Hematopoietic multipotent progenitor cell (in vitro differentiated cells): ENCODE measurements at places on chromosomes 13 and 19.

DNA sequence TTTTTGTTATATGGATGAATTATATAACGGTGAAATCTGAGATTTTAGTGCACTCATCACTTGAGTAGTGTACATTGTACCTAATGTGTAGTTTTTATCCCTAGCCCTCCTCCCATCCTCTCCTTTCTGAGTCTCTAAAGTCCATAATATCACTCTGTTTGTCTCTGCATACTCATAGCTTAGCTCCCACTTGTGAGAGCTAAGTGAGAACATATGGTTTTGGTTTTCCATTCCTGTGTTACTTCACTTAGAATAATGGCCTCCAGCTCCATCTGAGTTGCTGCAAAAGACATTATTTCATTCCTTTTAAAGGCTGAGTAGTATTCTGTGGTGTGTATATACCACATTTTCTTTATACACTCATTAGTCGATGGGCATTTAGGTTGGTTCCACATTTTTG, 94.0 kb downstream of the SLC10A2 start:
- DNase-seq, result no peak

- no peak for DNase-seq
Measured at GRCh38 chr19:10284065-10284959, 2.4 kb upstream of the ICAM4 start.

DNA sequence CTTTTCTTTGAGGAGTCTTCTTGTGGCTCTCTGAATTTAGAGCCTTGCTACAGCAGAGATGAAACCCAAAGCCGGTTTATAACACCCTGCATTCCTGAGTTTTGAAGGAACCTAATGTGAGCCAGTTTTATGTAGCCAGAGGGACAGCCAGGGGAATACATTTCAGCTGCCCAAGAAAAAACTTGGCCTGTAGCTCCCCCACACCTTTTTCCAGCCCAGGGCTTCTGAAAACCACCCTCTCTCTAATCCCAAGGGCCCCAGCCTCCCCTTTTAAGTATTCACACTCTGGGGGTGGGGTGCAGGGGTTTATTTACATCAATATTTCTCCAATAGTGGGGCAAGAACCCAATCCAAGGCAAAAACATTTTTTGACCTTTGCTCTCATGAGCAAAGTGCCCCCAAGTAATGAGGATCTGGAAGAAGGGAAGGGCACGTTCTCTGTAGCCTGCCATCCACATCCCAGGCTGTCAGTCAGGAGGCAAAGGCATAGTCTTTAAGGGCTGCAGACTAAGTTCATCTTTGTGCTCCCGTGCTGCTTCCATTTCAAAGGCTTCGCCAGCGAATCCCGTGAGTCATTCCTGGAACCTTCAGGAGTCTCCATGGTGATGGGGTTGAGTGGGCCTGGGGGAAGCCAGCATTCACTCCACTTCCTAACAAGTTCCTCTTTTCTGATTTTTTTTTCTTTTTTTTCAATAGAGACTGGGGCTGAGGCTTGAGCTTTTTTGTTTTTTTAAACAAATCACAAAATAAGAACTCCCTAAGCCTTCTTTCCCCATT, 33.2 kb upstream of the MEDAG start:
- peak; percentile 64 for DNase-seq

DNA sequence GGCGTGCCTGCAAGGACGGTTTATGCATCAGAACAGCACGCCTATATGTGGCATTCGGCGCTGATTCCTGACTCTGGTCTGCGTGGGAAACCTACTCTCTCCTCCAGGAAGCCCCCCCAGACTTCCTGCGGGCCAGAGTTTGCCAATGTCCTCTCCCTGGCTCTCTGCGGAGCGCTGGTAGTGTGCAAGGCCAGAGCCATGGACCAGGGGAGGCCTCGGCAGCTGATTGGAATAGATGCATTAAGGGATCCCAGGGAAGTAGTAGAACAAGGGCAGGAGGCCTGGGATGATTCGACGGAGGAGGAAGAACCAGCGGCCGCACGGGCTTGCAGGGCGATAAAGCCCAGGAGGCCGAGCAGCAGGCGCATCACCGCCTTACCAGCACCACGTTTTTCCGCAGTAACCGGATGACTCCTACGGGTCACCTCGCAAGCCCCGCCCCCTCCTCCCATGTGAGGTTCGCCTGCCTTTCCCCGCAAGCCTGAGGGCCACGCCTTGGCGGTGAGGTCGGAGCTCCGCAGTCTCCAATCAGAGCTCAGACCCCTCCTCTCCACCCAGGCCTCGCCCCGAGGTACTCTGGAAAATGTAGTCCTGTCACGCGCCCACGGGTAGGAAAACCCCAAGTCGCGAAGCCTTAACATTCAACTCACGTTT, 5.0 kb downstream of the CLEC11A start:
- DNase-seq, result peak; percentile 91

DNA sequence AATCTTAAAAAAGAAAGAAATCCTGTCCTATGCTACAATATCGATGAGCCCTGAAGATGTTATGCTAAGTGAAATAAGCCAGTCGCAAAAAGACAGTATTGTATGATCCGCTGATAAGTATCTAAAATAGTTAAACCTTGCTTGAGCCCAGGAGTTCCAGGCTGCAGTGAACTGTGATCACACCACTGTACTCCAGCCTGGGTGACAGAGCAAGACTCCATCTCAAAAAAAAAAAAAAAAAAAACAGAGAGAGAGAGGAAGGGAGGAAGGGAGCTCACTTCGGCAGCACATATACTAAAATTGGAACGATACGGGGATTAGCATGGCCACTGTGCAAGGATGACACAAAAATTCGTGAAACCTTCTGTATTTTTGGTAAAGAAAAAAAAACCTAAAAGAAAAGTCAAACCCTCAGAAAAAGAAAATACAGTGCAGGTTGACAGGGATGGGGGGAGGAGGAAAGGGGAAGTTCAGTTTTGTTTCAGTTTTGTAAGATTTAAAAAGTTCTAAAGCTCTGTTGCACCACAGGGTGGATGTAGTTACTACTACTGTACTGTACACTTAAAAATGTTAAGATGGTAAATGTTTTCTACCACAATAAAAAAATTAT, 8.4 kb downstream of the CLASRP start:
- DNase-seq, result peak; percentile 67

DNA sequence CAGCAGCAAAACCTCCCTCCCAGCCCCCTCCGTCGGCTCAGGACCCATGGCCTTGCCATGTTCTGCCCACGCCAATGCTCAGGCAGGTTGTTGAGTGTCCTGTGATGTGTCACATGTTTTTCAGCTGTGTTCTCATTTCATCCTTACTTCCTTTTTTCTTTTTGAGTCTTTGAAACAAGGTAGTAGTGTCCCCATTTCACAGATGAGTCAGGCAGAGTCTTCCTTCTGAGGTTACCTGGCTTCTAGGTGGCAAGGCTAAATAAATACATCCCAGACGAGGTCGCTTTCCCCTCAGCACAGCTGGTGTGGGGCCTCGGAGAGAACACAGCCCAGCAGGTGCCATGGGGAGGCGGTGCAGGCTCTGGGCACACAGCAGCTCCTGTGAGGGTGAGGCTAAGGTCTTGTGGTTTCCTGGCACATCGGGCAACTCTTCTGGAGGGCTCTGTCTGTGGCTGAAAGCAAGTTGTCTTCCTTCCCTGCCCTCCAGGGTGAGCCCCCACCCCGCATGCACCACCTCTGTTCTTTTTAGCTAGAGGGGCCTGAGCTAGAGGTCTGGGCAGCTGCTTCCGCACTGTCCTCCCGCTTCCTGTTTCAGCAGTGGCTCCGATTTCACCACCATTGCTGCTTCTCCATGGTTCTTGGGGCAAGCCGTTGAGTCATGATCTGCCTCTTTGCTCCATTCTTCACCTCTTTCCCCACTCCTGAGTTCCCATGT, 15.1 kb downstream of the PRAM1 start:
- DNase-seq, result peak; percentile 19

DNA sequence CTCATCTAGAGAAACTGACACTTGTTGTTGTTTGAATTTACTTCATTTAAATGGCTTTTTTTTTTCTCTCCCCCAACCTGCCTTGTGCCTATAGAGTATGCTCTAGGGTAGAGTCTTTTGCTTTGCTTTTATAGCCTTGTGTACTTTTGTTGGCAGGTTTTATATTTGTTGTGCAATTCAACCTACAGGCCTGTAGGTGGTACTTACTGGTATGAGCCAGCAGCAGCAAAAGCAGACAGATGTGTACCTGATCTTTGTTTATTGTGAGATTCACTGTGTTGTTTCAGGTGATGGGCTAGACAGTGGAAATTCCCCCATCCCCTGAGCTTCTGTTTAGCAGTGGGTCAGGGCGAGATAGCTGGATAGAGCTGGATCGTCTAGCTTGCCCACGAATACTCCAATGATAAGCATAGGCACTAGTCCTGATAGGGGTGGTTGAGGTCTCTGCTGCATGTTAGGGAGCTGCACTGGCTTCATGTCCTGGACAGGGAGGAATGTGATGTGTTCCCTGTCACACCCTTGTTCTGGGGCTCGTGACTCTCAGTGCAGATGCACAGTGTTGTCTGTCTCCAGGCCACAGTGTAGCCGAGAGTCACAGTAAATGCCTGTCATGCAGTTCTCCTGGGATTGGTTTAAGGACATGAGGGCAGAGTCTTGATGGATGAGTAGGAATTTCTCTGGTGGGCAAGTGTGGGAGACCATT, 21.3 kb downstream of the DNAJC3 start:
- DNase-seq, result no peak
